ENCODE measurements at places on chromosomes 4 and X.

DNA sequence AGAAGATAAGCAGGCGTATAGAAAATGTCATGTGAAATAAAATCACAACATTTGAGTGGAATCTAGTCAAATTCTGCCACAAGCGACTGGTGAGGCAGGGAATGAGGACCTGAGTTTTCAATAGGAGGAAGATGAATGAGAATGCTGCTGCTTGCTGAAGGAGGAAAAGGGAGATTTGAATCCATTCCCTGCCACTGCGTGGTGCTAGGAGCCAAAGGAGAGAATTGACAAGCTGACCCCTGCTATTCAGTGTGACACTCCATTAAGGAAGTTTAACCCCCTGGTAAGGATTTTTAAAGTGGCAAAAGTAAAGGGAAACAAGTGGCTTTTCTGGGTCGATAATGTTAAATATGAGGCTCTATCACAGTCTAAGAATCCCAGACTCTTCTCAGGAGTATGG is 314.0 kb downstream of the NAF1 start:
- DNase-seq, result no peak

DNA sequence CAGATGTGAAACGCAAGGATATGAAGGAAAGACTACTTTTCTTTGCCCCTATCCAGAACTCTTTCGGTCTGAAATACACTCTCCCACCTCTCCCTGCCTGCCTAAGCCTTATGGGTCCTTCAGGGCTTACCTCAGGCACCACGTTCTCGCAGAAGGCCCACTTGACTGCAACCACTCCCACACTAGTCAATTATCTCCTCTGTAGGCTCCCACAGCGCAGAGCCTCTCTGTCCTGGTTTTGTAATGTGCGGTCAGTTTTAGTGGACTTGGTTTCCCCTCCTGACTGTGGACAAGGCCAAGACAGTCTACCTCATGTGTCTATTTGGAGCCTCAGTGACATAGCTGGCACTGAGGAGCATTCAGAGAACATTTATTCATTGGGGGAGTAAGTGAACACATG is 11.1 kb downstream of the CNGA2 start:
- DNase-seq, result no peak

GRCh38 chr4:98314791-98315565 is 53.8 kb downstream of the RAP1GDS1 start:
- no peak for DNase-seq

DNA sequence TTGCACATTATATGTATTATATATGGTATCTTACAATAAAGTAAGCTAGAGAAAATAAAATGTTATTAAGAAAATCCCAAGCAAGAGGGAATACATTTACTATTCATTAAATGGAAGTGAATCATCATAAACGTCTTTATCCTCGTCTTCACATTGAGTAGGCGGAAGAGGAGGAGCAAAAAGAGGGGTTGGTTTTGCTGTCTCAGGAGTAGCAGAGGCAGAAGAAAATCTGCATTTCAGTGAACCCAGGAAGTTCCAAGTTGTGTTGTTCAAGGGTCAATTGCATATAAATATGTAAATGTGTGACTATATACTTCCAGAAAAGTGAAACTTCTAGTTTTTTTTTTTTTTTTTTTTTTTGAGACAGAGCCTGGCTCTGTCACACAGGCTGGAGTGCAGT is 301.4 kb downstream of the TMA16 start:
- DNase-seq, result no peak

DNA sequence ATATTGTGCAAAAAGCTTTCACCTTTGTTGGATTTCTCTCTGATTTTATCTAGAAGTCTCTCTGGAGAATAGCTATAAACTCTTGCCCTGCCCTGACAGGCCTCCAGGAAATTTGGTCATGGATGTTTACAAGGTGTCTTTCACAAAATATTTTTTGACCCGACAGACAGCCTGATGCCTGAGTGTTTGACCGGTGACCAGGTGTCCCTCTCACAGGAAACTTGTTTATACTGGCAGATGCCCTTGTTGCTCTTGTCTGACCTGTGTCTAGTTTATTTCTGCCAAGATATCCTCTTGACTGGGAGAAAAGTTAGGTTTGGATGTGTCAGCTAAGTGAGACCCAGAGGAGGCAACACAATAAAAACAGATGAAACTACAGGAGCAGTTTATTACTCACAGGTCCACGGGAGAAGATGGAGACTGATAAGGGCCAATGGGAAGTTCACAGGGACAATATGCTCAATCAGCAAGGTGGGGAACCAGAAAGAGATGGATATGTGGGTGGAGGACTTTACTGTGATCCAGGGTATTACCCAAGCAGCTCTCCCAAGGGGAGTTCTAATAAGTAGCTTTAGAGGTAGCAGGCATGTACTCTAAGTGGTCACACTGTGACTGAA is 243.3 kb downstream of the ARAP2 start:
- DNase-seq, result no peak

GRCh38 chr4:183171484-183172267 is 72.6 kb downstream of the WWC2 start:
- no peak for DNase-seq

DNA sequence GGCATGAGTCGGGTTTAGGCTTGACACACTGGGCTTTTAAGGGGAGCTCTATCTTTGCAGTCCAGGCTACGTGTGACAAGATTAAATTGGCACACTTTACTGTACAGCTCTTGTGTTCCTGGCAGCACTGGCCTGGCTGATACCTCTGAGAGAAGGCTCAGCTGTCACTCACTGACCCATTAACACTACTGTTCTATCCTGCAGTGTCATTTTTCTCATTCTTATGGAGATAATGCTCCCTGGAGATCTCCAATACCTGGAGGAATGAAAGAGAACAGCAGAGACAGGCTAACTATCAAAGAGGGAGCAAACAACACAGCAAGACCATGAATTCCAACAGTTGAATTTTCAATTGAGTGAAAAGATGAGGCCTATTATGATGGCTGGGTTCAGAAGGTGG is 1.7 kb upstream of the PDHA2 start:
- no peak for DNase-seq

GRCh38 chr4:82050796-82051195 is 323.0 kb downstream of the HNRNPD start:
- no peak for DNase-seq

GRCh38 chrX:122863067-122863466 is 321.0 kb upstream of the GRIA3 start:
- no peak for DNase-seq

GRCh38 chr4:145681956-145682355 is 2.0 kb downstream of the C4orf51 start:
- no peak for DNase-seq

DNA sequence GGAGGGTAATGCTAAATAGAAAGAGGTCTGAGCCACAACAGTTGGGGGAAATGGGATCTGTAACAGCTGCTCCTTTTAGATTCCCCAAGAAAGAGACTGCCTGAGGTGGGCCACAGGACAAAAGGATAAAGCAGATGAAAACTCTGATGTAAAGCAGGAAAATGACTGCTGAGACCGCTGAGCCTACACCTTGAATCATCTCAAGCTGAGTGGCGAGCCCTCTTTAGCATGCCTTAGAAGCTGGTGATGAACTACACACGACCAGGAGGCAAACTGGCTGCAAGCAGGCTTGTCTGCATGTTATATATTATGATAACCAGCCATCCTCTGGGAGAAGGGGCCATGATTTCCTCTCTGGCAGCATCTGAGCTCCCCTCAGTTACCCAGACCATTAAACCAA is 88.4 kb downstream of the TTC29 start:
- DNase-seq, result no peak

GRCh38 chr4:74098427-74098994 is 484 bp downstream of the CXCL2 start:
- no peak for DNase-seq

DNA sequence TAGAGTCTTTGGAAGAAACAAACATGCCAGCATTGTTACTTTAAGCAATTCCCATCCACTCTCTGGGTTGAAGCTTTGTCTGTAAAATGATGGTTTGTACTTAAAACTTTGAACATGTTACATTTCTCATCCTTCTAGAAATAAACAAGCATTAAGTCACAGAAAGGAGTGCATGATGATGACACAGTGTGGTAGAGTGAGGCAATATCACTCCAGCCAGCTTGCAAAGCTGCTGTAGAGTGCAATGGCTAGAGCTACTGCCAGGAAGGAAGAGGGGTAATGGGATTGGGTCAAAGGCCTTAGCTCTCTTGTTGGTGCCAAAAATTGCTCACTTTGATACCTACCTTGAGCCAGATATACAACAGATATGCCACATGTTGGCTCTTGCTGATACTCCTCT is 12.3 kb upstream of the ENOX2 start:
- no peak for DNase-seq

GRCh38 chr4:53307819-53308780 is 57.8 kb downstream of the SCFD2 start:
- DNase-seq, result no peak

DNA sequence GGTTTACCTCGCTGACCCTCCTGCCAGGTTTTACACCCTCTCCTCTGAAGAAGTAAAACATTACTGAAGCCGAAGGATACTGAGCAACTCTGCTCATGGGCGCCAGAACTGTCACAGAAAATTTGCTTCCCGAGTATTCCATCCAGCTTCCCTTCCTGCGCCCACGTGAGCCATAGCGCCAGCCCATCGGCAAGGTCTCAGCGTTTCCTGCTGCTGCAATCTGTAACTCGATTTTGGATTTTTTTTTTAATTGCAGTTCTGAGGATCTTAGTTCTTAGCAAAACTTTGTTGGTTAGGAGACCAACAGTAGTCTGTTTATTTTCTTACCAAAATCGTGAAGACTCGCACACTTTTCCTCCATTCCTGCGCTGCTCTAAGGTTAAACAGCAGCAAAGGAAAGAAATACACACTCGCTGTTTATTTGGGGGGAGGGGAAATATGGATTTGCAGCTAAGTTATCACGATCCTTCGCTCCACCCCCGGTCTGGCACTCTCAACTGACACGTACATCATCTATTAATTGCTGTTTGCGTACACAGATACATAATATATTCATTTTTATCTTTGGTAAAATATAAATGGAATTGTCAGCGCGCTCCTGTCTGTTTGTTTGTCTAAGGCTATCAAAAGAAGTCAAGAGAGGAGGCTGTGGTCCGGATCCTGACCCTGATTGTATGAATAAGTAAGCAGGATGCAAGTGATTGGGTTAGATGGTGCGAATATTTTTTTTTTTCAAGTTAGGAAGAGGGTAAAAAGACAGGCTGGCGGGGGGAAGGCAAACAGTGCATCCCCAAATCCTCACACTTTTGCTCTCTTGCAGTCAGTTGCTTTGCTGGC is at the start of gene TLL1:
Gene TLL1 (plus strand): TSS at position 777 of the 837 bp plus-strand sequence. CDS start 668 bp downstream, outside the sequence.
- no peak for DNase-seq

- DNase-seq, result no peak
Observed at GRCh38 chr4:46933686-46934085, 24.6 kb upstream of the COX7B2 start.

DNA sequence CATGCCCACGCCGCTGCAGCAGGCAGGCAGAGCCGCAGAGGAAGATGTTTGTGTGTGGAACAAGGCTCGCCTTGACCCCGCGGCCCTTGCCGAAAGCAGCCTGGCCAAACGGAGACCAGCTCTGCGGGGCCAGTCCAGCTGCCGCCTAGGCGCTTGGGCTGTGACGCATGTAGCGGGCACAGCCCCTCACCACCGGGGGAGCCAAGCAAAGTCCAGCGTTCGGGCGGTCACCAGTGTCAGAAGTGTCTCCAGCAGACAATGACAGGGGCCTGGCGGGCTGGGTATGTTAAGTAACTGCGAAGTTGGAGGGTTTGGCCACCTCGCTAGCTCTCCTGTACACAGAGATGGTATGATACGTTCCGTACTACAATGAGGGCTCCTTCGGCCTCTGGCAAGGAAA is 1.3 kb downstream of the AMER1 start:
- DNase-seq, result no peak

- DNase-seq, result no peak
Observed at GRCh38 chrX:152902502-152902820, 4.6 kb downstream of the ZNF185 start.

GRCh38 chrX:79259073-79259689 is 108.0 kb downstream of the ITM2A start:
- peak; percentile 72 for DNase-seq

- DNase-seq, result no peak
Observed at GRCh38 chr4:79043138-79043537, 103.9 kb upstream of the PAQR3 start.

DNA sequence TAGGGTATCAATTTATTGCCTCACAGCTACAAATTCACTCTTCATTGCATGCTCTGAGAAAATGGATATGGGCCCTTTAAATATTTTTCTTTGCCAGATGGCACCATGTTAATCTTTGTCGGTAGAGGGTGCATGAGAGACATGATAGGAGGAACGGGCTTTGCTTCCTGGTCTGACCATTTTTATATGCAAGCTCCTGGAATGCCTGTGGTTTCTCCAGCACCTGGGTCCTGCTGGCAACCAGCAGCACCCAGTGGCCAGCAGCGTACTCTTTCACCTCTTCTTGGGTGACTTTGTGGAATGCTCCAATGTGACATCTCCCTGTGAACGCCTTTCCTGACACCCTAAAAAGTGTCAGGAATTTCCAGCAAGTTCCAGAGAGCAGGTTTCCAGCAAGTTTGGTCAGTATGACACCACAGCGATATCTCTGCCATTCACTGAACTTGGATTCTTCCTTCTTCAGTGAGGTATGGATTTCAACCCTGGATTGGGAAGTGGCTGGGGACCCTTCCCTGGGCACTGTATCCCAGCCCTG is 140.3 kb upstream of the PGRMC2 start:
- no peak for DNase-seq

GRCh38 chr4:189202869-189203271 is 737.8 kb upstream of the FRG1 start:
- no peak for DNase-seq

- DNase-seq, result no peak
Observed at GRCh38 chr4:2859514-2859913, 15.9 kb downstream of the ADD1 start.

- DNase-seq, result no peak
Observed at GRCh38 chrX:150199181-150199580, 163.9 kb upstream of the MAMLD1 start.

GRCh38 chr4:6769989-6770420 is 12.5 kb upstream of the KIAA0232 start:
- no peak for DNase-seq

- no peak for DNase-seq
Observed at GRCh38 chr4:128866269-128866668, 56.8 kb downstream of the JADE1 start.

Data from CD4-positive, alpha-beta memory T cell (primary cell).